ENCODE measurements at places on chromosomes 11 and 22.
A peak's percentile ranks its signal among the peaks of the same experiment; 100 is the strongest.

GRCh38 chr22:24947881-24948280 lies 1.4 kb upstream of the LHFPL7 start:
- DNase-seq, result no peak

DNA sequence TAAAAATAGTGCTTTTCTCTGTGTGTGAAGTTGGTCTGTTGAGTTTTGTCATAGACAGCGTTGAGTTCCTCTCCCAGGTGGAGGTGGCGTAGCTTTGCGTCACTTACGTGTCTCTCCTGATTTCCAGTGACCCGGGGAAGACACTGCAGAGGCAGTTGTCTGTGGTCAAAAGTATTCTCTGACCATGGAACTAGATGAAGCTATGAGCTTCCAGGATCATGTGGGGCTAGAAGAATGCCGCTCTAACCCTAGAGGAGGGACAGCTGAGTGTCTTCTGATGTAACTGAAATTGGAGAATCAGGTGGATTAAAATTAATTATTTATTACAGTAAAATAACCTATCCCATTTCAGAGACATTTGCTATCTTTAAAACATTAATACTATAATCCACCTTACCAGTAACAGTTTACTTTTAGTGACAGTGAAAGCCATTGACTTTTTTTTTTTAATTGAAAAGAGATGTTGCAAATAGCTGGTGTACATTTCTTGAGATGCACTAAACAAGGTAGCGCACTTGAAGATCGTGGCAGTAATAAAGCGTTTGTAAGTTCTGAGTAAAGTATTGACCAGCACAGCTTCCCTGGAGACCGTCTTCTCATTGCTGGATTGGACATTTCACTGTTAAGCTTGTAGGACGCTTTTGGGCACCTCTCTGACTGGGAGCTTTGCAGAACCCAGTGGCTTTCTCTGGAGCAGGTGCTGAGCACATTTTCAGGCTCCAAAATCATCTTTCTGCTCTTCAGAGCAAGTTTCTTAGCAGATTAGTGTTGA lies 9.7 kb downstream of the CAT start:
- DNase-seq, result no peak

DNA sequence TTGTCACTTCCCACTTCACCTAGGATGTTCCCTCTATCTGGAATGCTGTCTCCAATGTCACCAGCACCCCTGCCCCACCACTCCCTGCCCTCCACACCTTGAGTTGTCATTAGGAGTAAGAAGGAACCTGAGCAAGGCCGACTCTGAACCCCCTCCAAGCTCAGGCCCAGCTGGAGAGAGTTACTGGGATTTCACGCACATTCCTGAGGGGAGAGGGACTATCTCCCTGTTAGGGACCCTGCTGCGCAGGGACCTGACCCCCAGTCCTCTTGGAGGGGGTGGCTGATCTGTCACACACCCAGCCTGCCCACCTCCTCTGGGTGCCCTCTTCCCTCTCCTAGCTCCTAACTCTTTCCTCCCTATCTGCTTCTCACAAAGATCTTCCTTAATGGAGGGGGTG lies 81.7 kb downstream of the NECTIN1 start:
- DNase-seq, result no peak

GRCh38 chr11:122853971-122854446 lies 15.7 kb downstream of the CRTAM start:
- peak; percentile 53 for DNase-seq

DNA sequence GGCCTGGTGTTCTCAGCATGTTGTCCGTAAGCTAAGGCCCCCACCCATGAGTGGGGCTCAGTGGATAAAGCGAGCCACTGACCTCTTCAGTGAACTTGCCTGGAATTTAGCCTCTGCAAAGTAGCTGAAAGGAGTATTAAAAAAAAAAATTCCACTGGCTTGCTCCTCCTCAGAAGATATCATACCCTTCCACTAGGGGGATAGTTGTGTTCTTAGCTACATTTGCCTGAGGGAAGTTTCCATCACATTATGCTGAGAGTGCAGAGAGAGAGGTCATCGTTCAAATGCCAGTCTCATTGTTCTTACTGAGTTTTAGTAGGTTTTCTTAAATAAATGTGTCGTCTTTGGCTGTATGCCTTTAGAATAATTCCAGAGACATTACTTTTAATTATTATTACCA lies 879.7 kb downstream of the JRKL start:
- DNase-seq, result no peak

DNA sequence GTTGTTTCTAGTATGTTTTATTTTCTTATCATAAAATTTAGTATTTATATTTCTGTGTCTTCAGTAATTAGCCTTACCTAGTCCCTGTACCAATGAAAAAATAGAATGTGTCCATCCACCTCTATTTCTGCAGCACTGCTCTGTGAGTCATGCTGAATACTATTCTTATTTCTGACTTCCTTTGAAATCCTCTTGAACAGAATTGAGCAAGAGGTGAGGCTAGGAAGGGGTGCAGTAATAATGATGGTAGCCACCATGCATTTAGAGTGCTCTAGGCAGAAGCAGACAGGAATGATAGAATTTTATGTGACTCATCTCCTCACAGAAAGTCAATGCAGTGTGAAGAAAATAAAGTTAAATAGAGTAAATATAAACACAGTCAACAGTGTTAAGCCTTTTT lies 60.0 kb downstream of the OR10A6 start:
- no peak for DNase-seq

DNA sequence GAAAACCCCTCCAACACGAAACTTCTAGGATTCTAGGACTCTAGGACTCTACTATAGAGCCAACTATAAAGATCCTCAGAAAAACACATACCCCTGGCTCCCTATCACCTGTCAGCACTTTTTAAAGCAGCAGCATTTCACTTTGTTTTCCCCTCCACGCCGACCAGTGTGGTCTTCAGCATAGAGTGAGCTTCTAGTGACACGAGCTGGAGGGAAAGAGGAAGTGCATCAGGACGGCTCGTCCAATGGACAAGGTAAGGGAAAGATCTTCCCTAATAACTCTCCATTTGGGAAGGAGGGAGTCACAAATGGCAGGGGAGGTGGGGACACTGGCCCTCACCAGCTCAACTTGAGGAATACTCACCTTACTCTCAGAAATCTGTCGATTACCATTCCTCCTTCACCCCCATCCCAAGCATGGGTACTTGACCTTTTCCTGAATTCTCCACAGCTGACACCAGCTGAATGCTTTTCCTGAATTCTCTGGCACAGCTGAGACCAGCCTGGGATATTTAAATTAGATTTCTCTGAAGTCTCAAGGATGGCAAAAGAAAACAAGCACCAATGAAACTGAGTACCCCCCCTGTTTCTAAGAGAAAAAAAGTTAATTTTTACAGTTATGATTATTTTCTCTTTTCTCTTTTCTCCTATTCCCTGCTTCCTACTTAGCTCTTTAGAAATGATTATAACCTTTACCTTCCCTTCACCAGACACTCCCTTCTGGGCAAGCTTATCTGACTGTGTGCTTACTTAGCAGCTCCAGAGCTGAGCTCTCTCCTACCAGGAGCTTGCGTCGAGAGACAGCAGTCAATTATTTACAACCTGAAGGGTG lies 33.3 kb upstream of the NNMT start:
- DNase-seq, result no peak

- DNase-seq, result no peak
Observed at GRCh38 chr11:129815596-129816461, at the start of gene TMEM45B. Gene TMEM45B (plus strand): TSS chr11:129815848. CDS start chr11:129852483, 36,635 bp downstream.

DNA sequence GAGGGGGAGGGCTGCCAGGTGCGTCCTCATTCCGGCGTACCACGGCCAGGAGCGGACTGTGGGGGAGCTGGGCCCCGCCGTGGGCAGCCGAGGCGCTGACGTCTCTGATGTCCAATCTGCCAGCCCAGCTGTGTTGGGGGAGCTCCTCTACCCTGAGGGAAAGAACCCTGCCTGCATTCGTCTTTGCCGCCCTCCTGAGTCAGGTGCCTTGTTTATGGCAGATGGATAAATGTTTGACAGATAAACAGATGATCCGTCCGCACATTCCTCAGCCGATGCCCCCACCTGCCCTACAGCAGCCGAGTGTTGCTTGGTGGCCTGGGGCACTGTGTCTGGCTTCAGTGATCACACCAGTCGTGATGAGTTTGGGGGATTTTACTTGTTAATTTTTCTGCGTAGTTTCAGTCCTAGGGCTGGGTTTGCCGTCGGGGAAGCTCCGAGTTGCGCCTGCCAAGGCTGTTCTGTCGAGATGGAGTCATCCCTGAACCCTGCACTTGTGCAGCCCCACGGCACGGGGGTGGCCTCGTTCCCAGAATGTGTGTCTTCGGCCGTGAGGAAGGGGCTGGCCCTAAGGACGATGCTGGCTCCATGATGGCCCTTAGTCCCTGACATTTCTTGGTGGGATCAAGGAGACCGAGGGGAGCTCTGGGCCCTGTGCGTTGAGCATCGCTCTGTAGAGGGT lies 1083.9 kb downstream of the BRD1 start:
- no peak for DNase-seq

- no peak for DNase-seq
Observed at GRCh38 chr11:1448882-1449281, 37.7 kb downstream of the MOB2 start.

GRCh38 chr11:125423247-125423849 lies 72.7 kb downstream of the FEZ1 start:
- DNase-seq, result no peak

DNA sequence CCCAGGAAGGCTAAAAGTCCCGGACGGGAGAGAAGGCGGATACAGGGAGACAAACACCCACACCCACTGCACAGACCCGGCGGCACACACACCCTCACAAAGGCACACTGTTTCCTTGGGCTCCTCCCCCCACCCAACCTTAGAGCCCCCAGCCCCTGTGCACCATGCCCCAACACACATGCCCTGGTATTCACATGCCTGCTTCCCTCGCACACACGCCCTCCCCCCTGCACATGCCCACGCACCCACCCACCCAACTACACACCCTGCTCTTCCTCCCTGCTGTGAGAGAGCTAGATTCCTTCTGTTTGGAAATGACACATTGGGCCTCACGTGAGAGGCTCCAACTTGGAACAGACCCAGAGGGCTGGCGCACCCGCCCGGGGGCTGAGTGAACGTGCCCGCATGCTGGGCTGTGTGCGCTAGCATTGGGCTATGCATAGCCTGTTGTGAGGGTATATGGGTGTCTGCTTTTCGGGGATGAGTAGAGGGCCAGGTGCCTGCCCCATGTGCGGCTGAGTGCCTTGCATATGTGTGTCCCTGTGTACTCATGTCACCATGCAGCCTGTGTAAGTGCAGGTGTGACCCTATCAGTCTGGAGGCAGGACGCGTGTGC lies 518 bp upstream of the CHRM1 start:
- no peak for DNase-seq

GRCh38 chr11:77092382-77092781 lies 10.3 kb upstream of the OMP start:
- DNase-seq, result no peak

- no peak for DNase-seq
Observed at GRCh38 chr11:78248903-78249302, 60.2 kb downstream of the USP35 start.

GRCh38 chr11:127939000-127939399 lies 648.4 kb downstream of the ETS1 start:
- DNase-seq, result no peak

- DNase-seq, result no peak
Observed at GRCh38 chr11:133553885-133554740, 21.8 kb upstream of the OPCML start.

DNA sequence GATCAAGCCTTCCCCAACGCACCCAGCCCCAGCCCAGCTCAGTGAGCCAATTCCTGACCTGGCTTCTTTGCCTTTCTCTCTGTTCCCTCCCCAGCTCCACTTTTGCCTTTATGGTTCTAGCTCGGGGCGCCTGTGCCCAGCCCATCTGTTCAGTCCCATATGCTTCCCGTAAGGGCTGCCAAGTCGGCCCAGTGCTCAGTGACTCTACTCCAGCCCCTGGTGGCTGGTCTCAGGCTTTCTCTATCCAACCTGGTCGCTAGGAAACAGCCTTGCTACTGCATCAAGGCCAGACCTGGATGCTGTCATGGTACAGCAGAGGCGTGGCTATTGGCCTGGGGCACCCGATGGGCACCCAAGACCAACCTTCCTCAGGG lies 178.0 kb downstream of the DSCAML1 start:
- no peak for DNase-seq

DNA sequence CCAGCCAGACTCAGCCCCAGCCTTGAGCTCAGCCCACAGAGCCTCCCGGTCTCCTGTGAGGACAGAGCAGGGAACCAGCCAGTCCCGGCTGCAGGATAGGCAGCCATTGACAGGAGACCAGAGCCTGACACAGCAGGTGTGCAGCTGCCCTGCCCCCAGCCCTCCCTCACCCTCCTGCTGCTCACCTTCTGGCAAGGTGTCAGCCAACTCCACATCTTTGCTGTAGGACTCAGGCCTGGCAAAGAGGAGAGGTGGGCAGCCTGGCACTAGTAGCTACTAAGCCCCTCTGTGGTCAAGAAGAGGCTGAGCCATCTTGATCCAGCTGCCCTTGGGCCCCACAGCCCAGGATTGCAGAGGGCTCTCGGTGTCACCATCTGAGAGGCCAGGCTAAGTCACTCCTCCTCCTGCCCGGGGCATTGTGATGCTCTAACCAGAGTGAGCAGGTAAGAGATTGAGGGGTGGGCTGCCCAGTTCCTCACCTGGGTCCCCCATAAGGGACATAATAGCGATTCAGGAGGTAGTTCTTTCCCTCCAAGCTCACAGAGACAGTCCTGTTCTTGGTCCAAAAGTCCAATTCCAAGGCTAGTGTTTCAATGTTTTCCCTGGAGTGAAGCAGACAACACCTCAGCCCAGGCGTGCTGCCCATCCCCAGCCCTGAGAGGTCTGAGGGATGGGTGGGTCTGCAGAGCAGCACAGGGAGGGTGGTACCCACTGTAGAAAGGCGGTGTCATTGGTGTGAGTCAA lies 18.6 kb downstream of the TREH start:
- no peak for DNase-seq

- no peak for DNase-seq
Observed at GRCh38 chr11:64809781-64810241, 540 bp downstream of the MEN1 start.

GRCh38 chr11:48051217-48051830 lies 71.0 kb downstream of the PTPRJ start:
- DNase-seq, result no peak

GRCh38 chr22:38750104-38750503 lies 5.7 kb downstream of the SUN2 start:
- no peak for DNase-seq

DNA sequence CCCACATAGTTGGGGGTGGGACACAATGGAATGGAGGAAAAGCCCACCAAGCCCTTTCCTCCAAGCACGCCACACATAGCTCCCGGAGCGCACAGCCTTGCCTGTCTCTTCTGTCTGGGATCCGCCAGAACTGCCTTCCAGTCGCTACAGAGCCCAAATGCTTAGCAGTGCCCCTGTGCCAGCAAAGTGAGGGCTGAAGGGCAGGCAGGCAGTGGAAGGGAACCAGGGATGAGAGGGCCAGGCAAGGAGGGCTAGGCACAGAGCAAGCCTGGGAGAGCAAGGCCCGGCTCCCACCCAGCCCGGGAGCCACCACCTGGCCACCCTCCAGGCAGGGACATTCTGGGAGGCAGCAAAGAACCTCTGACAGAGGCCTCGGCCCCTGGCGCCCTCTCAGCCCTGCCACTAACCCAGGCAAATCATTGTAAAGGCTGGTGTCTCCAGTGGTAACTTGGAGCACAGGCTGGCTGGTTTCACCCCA lies 32.5 kb downstream of the PPP2R1B start:
- DNase-seq, result no peak

Data from brain pericyte (primary cell).